ENCODE measurements at places on chromosomes 7 and 10. TPM values are rescaled to one million over a fixed set of nuclear protein-coding genes. Genes with fewer than 3 reads are reported as not detected.

DNA sequence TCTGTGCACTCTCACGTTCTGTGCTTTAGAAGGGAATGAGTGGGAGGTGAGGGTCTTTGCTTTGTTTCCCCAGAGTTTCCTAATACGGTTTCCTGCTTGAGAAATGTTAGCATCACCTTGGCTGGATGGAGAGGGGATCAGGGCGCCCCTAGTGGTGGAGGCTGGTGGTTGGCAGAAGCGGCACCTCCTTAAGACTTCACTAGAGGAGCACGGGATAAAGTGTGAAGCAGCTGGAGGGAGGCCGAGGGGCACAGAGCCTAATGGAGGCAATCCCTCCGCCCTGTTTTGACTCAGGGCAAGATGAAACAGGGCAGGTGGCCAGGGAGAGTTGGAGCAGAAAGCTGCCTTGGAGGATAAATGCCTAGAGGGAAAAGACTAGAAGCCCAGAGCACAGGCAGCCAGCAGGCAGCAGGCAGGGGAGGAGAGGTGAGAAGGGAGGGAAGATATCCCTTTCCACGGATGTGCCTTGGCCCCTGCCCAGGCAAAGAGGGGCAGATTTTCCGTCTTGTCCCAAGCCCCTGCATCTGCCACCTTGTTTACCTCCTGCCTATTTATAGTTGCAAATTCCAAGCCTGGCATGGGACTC is 56.0 kb upstream of the BTRC start:
- DNase-seq, result peak; percentile 60

DNA sequence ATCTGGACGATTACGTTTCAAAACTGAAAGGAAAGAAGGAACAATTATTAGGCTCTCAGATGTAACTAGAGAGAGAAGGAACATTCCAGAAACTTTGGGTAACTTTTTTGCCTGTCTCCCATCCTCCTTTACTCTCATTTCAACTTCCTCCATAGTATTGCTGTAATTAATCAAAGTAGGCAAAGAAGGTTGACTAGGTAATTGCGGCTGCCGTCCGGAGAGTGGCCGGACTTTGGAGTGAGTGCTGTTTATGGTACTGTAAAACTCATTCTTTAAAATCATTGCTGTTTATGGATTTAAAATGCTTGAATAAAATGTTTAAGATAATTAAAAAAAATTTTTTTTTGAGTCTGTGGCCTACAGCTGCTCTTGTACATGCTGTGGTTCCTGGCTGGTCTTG is 56.4 kb downstream of the RBM33 start:
- DNase-seq, result no peak

GRCh38 chr10:62779487-62780248 is 24.9 kb upstream of the ADO start:
- peak; percentile 38 for DNase-seq

DNA sequence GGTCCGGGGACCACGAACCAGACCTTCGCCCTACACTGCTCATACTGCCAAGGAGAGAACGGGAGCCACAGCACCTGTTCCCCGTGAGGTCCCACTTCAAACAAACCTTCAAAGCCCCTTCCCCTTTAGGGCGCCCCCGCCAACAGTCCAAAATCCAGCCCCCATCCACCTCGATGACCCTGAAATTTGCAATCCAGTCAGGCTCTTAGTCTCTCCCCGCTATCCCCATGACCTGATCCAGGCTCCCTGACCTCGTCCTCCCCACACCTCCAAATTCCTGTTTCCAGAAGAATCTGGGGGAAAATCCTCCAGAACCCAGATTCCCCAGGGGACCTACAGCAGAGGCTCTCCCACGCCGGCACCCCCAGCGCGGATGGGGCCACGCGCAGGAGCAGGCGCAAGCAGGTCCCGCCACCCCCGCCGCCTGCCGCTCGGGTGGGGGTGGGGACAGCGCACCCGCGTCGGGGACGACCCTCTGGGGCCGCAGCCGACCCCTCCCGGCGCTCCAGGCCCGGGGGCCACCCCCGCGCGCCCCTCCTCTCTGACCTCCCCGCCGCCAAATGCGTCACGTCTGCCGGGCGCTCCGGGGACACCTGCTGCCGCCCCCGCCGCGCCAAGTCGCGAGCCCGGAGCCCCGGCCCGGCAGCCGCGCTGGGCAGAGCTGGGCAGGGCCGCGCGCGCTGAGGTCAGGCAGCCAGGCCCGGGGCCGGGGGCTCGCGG is 753 bp downstream of the CAMK2B start:
- no peak for DNase-seq

- DNase-seq, result no peak
Measured at GRCh38 chr7:130703851-130704250, 17.5 kb upstream of the TSGA13 start.

GRCh38 chr7:93551063-93551895 is 23.2 kb downstream of the CALCR start:
- peak; percentile 52 for DNase-seq

DNA sequence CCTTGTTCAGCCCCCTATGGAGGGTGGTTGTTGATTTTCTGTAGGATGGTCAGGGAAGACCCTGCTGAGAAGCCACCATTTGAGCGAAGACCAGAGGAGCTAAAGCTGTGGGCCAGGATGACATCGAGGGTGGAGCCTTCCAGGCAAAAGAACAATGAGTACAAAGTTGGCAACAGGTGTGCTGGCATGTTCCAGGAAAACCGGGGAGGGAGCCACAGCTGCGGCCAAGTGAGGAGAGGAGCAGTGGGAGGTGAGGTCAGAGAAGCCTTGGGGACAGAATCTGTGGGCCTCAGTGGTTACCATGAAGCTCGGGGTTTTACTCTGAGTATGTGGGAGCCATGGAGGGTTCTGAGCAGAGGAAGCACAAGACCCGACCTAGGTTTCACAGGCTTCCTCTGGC is 75.6 kb upstream of the ZNF479 start:
- no peak for DNase-seq

DNA sequence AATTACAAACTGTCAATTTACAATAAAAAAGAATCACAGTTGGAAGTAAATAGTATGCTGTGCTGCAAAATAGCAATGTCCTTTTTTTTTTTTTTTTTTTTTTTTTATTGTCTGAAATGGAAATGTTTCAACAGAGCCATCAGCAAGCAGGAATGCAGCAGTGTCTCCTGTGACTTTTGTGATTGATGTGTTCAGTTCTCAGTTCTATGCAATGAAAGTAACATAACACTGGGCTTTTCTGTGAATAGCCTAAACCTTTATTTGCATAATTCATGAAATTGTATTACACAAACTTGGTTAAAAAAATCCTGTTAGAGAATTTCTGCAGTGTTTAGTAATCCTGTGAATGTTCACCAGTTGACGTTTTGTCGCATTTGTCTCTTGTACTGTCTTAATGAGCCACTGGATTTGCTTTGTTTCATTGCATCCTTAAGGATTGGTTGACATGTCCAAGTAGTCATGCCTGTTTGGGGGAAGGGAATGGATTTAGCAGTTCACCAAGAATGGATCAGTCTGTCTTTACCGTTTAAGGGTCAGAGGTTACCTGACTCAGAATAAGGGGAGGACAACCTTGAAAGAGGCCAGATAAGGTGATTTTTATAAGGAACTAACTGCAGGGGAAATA is 192.7 kb downstream of the MLLT10 start:
- DNase-seq, result peak; percentile 7

DNA sequence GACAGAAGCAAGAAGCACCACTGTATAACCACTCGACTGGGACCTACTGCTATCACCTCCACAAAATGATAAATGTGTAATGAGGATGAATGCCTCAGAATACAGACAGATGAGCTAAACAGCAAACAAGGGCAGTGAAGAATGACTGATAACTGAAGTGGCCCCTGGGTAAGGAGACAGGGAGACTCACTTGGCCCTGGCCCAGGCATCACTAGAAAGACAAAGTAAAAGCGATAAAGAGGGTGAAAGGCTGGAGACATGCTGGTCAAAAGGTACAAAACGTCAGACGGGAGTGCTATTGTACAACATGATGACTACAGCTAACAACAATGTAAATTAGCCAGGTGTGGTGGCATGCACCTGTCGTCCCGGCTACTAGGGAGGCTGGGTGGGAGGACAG is 27.8 kb upstream of the APBB1IP start:
- no peak for DNase-seq

DNA sequence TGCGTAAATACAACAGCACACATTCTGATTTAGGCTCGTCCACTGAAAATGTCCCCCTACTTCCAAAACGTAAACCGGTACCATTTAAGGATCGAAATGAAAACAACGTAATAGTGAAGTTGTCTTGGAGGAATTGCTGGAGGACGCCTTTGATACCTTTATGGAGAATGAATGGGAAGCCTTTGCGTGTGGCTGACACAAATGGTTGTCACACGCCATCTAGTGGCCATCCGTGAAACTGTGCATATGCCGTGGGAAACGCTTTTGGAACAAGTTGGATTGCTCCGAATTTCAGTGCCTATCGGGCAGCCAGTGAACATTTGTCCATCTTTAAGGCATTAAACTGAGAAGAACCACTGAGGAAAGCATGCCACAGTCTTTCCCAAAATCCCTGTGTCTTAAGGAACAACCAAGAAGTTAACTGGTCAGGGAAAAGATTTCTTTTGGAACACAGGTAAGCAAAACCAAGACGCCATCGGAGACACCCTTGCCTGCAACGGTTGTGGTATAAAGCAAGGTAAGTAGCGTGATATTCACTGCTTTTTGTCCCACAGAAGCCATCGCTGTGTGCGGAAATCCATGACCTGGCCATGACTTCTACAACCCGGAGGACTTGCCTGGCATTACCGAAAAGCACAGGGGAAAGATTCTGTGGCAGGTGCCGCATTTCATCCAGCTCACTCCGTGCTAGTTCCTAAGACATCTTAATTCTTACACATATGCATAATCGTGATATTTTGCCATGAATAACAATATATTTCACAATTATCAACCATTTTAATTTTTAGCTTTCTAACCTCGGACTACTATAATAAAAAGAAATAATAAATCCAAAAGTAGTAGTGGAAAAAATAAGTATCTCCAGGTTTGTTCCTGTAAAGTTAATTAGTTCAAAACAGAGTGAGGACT is 100.6 kb downstream of the FAM204A start:
- peak; percentile 69 for DNase-seq

DNA sequence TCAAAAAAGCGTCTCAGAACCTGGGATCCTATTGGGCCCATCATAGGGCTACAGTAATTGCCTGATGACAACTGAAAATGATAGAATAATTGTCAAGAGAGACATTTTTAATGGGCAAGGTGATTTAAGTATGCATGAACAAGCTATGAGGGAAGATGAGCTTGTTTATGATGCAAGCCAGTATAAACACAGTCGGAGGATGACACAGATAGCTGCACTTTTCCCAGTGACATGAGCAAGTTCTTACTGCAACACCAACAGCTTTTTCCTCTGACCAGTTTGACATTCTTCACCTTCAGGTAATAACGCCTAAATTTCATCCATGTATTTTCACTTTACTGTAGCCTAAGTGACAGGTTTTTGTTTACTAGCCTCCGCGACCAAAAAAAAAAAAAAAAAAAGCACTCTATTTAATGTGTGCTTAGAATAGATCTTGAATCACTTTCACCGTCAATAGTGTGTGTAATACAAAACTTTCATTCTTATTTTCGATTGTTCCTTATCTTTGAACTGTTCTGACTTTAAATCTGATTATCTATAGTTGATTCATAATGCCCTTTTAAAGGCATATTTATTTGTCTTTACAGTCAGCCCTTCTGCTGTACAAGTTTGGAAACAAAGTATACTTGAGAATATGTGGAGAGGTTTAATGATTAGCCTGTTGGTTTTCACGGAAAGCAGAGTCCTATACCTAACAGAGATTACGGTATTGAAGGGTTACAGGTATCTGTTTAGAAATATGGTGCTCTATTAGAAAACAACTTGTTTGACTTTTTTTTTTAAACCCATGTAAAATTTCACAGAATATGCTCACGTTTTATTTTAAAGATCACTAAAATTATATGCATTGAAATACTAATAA is 1.7 kb downstream of the FOXP2 start:
- DNase-seq, result no peak

GRCh38 chr7:136654406-136654805 is 214.0 kb upstream of the CHRM2 start:
- DNase-seq, result no peak

DNA sequence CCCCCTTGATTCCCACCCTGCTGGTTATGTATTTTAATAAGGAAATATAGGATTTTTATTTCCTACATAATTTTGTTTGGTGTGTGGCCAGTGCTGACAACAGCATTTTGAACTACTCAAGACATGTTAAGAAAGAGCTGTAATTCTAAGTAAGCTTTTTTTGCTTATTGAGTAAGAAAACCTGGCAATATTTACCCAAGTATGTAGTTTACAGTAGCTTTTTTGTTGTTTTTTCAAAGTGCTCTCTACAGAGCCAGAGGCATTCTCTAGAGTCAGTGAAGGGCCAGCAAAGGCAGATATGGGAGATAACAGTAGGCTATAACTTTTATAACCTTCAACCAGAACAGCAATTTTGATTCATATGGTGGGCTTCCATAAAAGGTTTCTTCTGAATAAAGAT is 63.2 kb upstream of the TMEM168 start:
- DNase-seq, result no peak

DNA sequence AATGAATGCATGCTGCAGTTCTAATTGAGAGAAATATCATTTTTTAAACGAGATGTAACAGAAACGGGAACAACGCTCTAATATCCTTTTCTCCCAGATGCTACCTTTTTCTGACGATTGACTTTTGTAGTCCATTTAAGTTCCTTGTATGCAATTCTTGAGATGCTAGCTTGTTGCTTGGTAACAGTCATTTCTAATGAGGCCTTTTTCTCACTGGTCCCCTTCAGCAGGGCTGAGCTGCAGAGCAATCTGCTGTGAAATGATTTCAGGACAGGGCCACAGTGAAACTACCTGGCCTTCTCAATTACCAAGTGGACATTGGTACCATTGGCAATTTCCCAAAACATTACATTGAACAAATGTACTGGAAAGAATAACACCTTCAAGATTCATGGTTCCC is 26.2 kb upstream of the FOXK1 start:
- DNase-seq, result no peak

- no peak for DNase-seq
Measured at GRCh38 chr7:46576950-46577349, 655.9 kb upstream of the IGFBP3 start.

DNA sequence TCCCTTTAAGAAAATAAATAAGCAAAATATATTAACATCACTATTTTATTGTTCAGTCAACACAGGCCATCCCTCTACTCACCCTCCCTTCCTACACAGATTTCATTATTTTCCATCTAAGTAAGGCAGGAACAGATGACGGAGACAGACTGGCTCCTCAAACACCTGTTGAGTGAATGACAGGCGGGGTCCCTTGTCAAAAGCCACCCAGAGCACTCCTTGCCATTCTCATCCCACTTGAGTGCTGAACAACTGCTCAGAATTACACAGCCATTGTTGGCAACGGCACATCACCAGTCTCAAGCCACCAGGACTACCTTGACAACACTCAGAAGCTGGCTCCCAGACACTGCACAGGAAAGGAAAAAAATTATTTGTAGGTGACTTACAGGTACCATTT is 3.3 kb downstream of the GRB10 start:
- DNase-seq, result no peak

OPN1SW gene
- total RNA-seq, result 2.1 TPM

GARIN1A gene
- 0.63 TPM for total RNA-seq

PRSS37 gene
- not detected for total RNA-seq

PRKG1 gene
- 6.2 TPM for total RNA-seq

CYP2C9 gene
- total RNA-seq, result not detected

VWA2 gene
- not detected for total RNA-seq

IFIT2 gene
- total RNA-seq, result 9.0 TPM

MSS51 gene
- 1.4 TPM for total RNA-seq

PDK4 gene
- 0.46 TPM for total RNA-seq

PNLIPRP2 gene
- total RNA-seq, result not detected

R3HCC1L gene
- total RNA-seq, result 10.4 TPM

Data from LHCN-M2 (cell line).